NCI-H510A treated with DMSO at 0.1 percent for 48 hours (cell line): ENCODE measurements at places on chromosomes 13 and 19.

GRCh38 chr13:37944869-37945442 lies 75.4 kb upstream of the TRPC4 start:
- DNase-seq = no peak

- peak; percentile 51 for DNase-seq
Measured at GRCh38 chr13:32164622-32165268, 133.2 kb downstream of the FRY start.

- DNase-seq = no peak
Measured at GRCh38 chr19:14786421-14786851, 8.1 kb upstream of the ADGRE2 start.

- DNase-seq = no peak
Measured at GRCh38 chr13:30128591-30128990, 178.8 kb downstream of the KATNAL1 start.

- no peak for DNase-seq
Measured at GRCh38 chr13:72448082-72448481, 279.3 kb downstream of the MZT1 start.

DNA sequence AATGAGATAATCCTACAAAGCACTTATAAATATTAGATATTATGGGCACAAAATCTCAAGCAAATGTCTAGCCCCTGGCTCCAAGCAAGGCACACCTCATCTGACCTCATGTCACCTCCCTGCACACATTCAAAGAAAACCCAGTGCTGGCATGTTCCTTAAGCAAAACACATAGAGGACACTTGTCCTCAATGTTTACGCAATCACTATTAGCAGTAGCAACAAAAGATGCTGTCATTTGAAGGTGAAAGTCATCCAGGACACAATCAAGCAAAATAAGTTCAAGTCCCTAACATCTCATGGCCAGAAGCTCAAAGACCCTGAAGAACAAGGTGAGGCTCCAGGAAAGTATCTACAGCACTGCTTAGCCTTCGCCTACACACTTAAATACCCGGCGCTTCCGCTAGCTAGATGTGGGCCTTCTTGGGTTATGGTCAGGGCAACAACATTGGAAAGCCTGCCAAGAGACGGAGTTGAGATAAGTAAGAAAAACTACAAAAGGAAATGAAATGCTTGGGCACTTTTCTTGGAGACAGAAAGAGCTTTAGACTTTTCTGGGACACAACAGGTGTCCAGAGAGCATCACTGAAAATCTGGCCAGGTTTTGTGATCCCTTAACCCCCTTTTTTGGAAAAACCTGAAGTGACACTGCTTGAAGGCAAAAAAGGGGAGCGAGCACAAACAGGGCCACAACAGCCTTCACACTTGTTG lies 85.7 kb downstream of the FOXO1 start:
- DNase-seq = no peak

DNA sequence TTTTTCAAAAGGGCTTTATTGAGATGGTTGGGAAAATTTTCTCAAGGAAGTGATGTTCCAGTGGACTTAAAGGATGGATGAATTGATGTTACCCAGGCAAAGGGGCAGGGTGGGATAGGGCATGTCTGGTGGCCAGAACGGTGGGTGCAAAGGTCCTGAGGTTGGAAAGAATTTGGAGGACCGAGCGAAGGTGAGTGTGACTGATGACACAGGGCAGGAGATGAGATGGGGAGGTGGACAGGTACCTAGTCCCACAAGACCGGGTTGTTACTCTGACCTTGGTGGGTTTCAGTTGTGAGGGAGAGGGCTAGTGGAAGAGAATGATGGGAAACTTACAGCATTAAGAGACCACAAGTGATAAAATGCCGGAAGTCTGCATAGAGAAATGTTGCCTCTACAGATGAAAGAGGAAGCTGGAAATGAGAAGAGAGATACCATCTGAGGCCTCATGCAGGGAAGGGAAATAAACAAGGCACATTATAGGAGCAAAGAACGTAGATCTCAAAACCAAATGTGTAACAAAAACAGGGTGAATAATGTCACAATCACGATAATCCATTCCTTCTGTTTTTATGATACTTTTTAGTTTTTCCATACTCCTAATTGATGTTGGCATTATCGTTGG lies 4.5 kb downstream of the ADGRE1 start:
- DNase-seq = no peak

DNA sequence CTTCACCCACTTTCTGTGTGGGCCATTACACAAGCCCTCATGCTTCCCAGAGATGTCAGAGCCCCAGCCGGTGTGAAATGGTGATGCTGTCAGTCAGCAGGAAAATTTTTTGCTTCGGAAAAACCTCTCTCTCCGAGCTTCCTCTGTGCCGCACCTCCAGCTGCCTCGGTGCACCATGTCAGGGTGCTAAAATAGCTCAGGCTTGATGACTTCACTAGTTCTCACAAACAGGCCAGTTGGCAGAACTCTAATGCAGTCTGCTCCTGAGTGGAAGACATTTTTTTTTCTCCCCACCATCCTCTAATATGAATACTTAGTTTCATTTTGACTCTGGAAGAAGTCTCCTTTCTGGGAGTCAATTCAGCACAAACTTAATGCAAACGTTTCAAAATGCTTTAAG lies 71.3 kb downstream of the KLF12 start:
- DNase-seq = no peak

- no peak for DNase-seq
Measured at GRCh38 chr13:24931450-24932251, 164.3 kb upstream of the PABPC3 start.

- DNase-seq = peak; percentile 4
Measured at GRCh38 chr19:57559008-57559403, 657 bp downstream of the ZNF550 start.

- no peak for DNase-seq
Measured at GRCh38 chr19:16496613-16496983, 404 bp downstream of the C19orf44 start.

GRCh38 chr19:43441716-43442115 lies 23.7 kb downstream of the LYPD3 start:
- DNase-seq = no peak

DNA sequence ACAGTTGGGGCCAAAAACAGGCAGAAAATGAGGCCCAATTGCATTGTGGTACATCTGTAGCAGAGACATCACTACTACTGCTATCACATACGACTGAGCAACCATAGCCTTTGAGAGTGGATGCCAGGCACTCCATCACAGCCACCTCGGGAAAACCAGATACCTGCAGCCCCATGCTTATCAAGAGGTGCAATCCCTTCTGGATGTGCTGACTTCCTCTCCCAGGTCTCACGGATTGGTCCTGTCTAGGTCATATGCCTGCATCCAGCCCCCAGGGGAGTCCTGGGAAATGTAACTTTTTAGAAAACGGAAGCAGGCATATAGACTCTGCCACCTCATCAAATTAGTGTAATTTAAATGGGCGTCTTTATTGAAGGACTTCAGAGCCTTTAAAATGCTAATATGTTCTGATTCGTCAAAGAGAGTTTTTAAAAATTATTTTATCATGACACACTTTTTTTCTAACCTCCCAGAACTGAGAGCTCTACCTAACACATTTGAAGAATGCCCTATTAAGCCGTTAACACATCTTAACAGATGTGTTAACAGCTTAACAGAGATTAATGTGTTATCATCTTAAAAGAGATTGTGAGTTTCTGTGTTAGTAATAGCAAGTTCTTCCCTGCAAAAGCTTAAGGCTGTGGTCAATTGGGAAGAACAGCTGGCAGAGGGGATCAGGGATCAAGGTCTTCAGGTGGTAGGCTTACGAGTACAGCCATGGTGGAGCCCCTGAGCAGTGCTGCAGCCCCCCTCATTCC lies 63.9 kb downstream of the DLEU7 start:
- no peak for DNase-seq

DNA sequence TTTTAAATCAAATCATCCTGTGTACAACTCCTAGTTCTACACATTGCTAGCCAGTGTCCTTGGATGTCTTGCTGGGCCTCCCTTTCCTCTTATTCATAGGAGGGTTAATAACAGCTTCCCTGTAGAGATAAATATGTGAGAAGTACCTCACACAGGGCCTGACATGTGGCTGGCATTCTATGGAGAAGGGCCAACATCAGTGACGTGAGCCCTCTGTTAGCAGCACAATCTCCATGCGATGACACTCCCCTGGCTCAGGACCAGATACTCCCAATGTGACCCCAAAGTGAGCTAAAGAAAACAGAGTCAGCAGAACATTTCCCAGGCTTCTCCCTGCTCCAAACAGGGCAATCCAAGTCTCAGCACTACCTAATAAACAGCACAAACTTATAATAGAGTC lies 818.4 kb downstream of the DIAPH3 start:
- no peak for DNase-seq

DNA sequence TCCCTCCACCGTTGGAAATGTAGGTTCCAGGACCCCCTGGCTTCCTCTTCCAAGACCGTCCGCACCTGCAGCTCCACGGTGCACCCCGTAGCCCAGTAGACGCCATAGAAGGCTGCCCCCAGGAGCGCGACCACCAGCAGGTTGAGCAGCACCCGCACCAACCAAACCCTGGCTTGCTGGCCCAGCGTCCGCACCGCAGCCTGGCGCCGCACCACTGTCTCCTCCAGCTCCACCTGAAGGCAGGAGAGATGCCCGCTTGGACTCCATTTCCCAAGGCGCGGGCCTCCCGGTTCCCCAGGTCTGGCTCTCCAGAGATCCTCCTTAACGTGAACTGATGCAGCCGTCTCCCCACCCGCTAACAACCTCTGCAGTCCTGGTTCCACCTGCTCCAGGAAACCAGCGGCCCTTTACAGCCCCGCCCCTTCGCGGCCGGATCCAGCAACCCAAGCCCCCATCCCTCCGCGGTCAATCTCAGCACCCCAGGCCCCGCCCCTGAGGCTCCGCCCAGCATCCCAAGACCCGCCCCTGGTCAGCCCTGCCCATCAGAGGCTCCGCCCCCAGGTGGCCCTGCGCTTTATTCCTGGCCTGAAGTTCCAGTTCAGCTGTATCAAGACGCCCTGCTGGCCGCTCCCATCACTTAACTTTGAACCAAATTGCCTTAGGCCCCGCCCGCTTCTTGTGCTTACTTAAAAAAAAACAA lies 5.0 kb upstream of the LENG1 start:
- DNase-seq = no peak

- DNase-seq = no peak
Measured at GRCh38 chr19:29499261-29499920, 26.4 kb upstream of the VSTM2B start.

DNA sequence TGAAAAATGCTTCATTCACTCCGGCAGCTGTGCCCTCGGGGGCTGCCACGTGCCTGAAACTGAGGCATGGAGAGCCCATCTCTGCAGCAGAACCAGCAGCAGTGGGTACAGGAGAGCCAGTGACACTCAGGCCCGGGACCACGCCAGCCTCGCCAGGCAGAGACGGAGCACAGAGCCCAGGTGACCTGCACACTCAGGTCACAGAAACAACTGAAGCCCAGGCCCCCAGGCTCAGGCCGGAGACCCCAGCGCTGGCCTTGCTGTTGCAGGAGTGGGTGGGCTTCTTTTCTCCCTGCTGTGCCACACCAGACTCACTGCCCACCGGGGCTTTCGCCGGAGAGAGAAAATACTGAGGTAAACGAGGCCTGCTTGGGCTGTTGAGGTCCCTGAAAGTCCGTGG lies 117.3 kb downstream of the SOX1 start:
- no peak for DNase-seq

DNA sequence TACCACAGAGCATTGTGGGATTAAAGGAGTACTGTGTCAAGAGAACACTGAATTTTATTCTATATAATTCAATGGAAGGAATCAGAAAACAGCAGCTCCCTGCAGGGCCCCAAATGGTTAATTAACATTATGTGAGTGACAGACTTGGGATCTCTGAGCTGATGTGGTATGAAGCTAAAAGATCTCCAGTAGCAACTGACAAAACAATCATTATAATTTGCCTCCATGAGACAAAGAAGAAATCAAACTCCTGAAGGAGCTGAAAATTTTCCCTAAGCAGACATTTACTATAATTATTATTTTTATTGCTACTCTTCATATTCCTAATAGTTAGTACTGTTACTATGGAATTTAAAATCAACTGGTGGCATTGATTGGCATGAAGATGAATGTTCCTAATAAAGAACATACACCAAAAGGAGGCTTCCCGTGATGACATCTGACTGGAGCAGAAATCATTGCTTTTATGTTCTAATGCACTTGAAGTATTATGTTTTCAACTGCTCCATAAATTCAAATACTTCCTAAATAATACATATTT lies 28.8 kb upstream of the RFC3 start:
- DNase-seq = no peak

GRCh38 chr13:51624695-51625345 lies 40.6 kb downstream of the WDFY2 start:
- DNase-seq = no peak

DNA sequence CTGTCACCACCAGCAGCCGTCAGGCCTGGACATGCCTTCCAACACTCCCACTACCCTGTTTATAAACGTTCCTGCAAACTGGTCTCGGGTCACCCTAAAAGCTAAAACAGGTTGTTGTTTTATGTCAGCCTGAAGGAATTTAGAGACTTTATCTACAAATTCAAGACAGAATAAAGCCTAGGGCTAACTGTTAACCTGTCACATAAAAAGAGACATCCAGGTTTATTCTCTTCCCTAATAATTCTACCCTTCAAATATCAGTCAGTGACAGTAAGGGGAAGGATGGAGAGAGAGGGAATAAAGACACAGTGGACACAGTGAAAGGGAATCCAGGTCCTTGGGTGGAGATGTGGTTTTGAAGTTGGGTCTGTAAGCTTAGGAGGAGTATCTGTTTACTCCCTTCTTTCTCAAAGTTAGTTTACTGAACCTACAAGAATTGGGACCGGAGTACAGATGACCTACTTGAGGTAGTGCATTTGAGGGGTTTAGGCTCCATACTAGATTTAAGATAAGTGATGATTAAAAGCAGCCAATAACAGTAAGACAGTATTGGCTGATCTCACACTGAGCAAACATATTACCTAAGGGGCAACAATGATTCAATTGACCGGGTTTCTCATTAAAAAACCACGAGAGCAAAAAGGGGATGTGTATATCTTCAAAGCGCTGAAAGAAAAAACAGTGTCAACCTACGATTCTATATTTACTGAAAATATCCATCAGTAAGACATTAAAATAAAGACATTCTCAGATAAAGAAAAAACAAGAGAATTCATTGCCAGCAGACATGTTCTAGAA lies 142.7 kb downstream of the USP12 start:
- DNase-seq = no peak

DNA sequence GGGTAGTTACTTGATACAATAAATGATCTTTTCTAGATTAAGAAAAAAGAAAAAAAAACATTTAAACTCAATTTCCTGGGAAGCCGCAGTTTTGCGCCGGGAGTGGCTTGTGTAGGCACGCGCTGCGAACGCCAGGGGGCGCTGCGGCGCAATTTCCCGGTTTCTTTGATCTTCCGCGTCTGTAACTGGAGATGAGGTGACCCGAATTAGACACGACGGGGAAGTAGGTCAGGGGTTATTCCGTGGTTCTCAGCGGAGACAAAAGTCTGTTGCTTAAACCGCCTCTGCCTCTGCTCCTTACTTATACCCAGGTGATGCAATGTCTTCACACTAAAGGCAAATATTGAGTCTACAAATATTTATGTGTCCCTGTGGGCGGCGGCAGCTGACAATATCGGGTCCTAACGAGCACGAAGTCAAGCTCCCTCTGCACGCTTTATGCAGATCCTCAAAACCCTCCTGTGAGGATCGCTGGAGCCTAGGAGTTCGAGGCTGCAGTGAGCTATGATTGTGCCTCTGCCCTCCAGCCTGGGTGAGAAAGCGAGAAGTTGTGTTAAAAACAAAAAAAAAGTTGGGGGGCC lies 15.2 kb downstream of the STXBP2 start:
- DNase-seq = peak; percentile 72
